ENCODE measurements at places on chromosomes 1 and 21. TPM values are rescaled to one million over a fixed set of nuclear protein-coding genes. Genes with fewer than 3 reads are reported as not detected.

Gene C1QB
- not detected for total RNA-seq

Gene REG4
- 14.6 TPM for total RNA-seq

GRCh38 chr1:64984737-64985136, 18.4 kb upstream of the JAK1 start:
- H3K4me3 ChIP-seq, result no peak overlapping the region
- H3K36me3 ChIP-seq, result no peaks in the 10 kb centered on the region
- no peaks in the 10 kb centered on the region for H3K27me3 ChIP-seq
- DNase-seq, result no peak

Gene RAP1GAP
- total RNA-seq, result not detected

GRCh38 chr1:69221524-69221923, 346.2 kb upstream of the LRRC7 start:
- no peak for DNase-seq
- H3K4me3 ChIP-seq, result no peak overlapping the region
- no peaks in the 10 kb centered on the region for H3K36me3 ChIP-seq
- no peak overlapping the region for H3K27ac ChIP-seq
- H3K27me3 ChIP-seq, result no peaks in the 10 kb centered on the region
- H3K4me1 ChIP-seq, result no peaks in the 10 kb centered on the region

GRCh38 chr1:230188826-230189225, 121.8 kb downstream of the GALNT2 start:
- no peak overlapping the region for H3K4me3 ChIP-seq
- H3K27me3 ChIP-seq, result no peaks in the 10 kb centered on the region
- H3K27ac ChIP-seq, result no peak overlapping the region
- H3K4me1 ChIP-seq, result peaks cover 50% of the 10 kb centered on the region
- peaks cover 11% of the 10 kb centered on the region for H3K36me3 ChIP-seq

GRCh38 chr1:84433258-84434080, 35.2 kb downstream of the DNASE2B start:
- H3K27me3 ChIP-seq, result no peaks in the 10 kb centered on the region
- DNase-seq, result peak; percentile 80
- H3K36me3 ChIP-seq, result no peaks in the 10 kb centered on the region
- peak overlapping the region; percentile 66 for H3K4me3 ChIP-seq
- H3K27ac ChIP-seq, result peak overlapping the region; percentile 58

DNA sequence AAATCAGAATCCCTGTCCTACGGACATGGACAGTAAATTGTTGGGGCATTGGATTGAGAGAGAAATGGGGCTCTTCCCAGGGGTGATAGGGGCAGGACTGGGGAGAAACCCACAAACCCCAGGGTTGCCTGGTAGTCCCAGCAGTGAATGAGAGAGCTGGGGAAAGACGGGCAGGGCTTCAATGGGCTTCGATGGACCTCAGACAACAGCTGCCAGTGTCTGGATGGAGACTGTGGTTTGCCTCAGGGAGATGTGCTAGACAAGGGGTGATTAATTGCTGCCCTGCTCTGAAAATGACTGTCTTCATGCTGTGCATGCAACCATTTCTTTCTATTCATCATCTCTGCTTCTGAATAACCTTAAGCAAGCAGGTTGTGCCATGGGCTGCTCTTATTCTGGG, 7.4 kb downstream of the GPR25 start:
- H3K4me1 ChIP-seq, result peaks cover 30% of the 10 kb centered on the region
- DNase-seq, result no peak
- peaks cover 2% of the 10 kb centered on the region for H3K36me3 ChIP-seq
- H3K27me3 ChIP-seq, result peaks cover 27% of the 10 kb centered on the region

Gene ALX3
- not detected for total RNA-seq

Gene ZRANB2
- total RNA-seq, result 98.6 TPM

Gene ETNK2
- 0.11 TPM for total RNA-seq

Gene BACE2
- 4.6 TPM for total RNA-seq

DNA sequence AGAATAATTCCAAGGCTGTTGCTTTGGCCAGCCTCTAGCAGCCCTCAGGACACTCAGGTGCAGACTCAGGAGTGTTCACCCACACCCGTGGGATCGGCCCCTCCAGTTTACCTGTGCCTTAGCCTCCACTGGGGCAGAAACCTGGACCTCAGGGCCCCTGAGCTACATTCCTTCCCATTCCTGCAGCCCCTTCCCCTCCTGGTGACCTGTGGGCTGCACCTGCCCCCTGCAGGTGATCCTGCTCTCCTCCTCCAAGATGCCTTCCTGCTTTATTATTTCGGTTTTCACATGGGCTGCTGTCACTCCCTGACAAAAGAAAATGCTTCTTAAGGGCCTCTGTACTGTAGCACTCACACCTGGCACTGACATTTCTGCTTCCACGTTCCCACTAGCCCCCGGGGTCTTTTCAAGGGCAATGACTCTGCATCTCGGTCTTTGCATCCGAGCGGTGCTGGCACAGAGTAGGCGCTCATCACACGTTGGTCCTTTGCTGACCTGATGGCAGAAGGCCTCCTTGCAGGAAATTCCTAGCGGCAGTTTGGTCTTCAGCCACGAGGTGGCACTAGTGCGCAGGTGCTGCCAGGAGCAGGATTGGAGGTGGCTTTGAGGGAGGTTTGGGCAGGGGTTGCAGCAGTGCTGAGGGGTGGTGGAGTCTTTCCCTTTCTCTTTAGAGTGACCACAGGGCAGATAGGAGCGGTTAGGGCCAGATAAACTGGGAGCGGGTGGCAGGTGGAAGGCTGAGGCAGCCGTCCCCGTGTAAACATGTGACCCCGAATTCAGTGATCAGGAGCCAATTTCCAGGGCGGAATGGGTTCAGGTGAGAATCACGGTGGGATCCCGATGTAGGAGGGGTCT, 25.3 kb upstream of the ETV3 start:
- DNase-seq, result peak; percentile 79
- peaks cover 3% of the 10 kb centered on the region for H3K4me1 ChIP-seq
- peaks cover 10% of the 10 kb centered on the region for H3K27me3 ChIP-seq
- H3K4me3 ChIP-seq, result peak overlapping the region; percentile 11

GRCh38 chr21:32144851-32145250, 134.0 kb downstream of the MIS18A start:
- peaks cover 13% of the 10 kb centered on the region for H3K27me3 ChIP-seq
- no peak overlapping the region for H3K4me3 ChIP-seq
- no peak for DNase-seq
- H3K27ac ChIP-seq, result no peak overlapping the region
- H3K4me1 ChIP-seq, result no peaks in the 10 kb centered on the region

GRCh38 chr1:54800041-54800898, 853 bp downstream of the TTC22 start:
- peak overlapping the region; percentile 88 for H3K4me3 ChIP-seq
- H3K36me3 ChIP-seq, result no peaks in the 10 kb centered on the region
- no peaks in the 10 kb centered on the region for H3K27me3 ChIP-seq
- DNase-seq, result no peak

DNA sequence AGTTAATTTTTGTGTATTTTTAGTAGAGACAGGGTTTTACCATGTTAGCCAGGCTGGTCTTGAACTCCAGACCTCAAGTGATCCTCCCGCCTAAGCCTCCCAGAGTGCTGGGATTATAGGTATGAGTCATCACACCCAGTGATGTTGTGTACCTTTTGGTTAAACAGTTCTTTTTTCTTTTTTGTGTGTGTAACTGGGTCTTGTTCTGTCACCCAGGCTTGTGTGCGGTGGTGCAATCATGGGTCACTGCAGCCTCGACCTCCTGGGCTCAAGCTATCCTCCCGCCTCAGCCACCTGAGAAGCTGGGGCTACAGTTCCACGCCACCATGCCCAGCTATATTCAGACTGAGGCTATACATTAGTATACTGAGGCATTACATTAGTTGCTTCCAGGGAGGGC, 37.8 kb downstream of the GABPB2 start:
- no peak for DNase-seq
- H3K27ac ChIP-seq, result no peak overlapping the region
- H3K36me3 ChIP-seq, result peaks cover 18% of the 10 kb centered on the region

Gene PARS2
- 4.2 TPM for total RNA-seq
